ENCODE measurements at places on chromosomes 13 and 19.

DNA sequence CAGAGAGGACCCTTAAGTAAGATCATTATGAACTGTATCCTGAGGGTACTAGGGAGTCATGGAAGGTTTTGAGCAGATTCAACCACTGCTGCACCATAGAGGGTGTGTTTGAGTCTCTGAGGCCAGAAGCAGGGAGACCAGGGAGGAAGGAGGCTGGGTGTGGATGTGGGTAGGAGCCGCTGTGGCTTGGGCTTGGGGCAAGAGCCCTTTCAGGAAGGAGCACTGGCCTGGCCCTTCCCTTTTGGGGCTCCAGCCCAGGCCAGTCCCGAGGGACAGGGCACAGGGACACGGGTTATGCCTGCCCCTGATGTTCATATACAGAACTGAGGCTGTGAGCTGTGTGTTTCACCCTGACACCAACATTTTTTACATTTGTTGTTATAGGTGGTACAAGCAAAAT lies 7.2 kb downstream of the CIC start:
- no peak for DNase-seq

- no peak for DNase-seq
These were observed 295.4 kb upstream of the MAB21L1 start for GRCh38 chr13:35771898-35772297.

- no peak for DNase-seq
These were observed 465.1 kb upstream of the SLC10A2 start for GRCh38 chr13:103531278-103531677.

GRCh38 chr19:2140138-2140569 lies 11.2 kb downstream of the AP3D1 start:
- DNase-seq = no peak

DNA sequence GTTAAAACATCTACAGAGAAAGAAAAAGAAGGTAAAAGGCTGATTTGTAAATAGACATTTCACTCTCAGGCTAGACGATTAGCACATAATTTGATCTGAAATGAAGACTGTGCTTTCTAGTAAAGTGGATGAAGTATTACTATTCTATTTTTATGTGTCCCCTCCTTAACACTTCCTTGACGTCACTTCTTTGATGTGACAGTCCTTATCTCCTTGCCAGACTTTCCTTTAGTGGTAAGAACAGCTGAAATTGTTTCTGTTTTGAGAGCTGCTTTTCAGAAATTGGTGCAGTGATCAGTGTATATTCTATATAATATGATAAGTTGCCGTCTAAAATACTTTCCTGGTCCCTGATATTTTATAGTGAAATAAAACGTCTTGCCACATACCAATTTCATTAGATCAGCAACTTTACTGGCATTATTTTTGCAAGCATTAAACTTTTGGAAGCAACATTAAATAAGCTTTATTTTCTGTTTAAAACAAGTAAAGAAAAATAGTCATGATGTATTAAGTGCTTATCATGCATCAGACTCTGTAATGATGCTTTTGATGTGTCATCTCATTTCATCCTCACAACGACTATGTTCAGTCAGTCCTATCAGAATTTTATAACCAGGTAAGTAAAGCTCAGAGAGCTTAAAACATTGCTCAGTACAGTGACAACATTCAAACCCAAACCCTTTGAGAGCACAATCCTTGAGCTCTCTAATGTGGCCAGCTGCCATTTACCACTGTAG lies 210.3 kb upstream of the PCDH9 start:
- no peak for DNase-seq

GRCh38 chr13:75417656-75418055 lies 64.3 kb downstream of the TBC1D4 start:
- no peak for DNase-seq

GRCh38 chr13:29801737-29802305 lies 48.6 kb downstream of the UBL3 start:
- DNase-seq = no peak

- no peak for DNase-seq
These were observed 1.7 kb downstream of the COL4A2 start for GRCh38 chr13:110308656-110309359.

- no peak for DNase-seq
These were observed 19.1 kb upstream of the SPATA13 start for GRCh38 chr13:24141333-24141910.

GRCh38 chr19:49546825-49547565 lies 19.2 kb downstream of the RCN3 start:
- DNase-seq = peak; percentile 64

DNA sequence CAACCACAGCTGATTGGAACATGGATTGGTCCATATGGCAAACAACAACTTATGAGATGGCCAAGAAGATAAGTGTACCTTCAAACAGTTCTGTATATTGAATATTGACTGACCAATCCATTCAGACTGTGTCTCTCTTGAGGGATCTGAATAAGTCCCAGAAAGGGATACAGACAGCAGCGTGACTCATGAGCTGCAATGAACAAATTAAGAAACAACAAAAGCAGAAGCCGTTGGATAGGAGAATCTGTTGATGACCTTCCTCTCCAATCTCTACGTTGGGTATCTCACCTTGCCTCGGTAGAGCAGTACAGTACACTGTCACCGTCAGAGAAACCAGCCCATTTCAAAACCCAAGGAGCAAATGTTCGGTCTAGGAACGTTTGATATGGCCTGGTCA lies 21.3 kb downstream of the MBD3L2B start:
- no peak for DNase-seq

DNA sequence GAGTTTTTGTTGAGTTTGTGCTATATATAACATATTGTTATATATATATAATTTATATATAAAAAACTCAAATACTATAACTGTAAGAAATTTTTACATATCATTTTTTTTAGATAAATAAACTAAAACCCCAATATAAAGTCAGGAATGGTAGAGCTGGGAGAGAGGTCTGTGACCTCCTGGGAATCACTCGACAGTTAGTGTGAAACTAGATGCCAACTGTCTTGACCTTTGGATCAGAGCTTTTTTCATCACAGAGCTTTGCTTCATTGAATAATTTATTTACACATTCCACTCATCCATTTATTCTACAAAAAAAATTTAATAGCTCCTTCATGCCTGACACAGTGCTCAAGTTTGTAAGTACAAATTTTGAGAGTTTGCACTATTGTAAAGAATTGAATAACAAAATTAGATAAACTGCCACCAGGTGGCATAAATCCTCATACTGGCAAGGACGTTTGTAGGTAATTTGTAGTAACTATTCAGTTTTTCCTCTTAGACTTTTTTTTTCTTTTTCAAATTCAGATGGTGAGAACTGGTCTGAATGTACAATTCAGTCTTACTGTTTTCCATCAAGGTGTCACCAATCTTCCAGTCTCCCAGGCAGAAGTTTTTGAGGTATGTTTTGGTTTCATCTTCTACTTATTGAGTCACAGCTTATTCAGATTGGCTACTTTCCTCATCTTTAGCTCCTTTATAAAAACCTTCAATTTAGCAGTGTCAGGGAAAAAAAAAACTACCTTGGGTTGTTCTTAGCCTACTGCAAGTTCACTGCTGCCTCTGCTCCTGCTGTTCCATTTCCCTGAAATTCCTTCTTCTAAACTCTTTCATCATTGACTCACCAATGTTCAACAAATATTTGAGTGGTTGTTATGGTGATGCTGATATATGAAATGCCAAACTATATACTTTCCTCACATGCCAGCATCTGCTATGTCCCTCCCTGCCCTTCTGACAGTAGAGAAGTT lies 28.7 kb downstream of the LACC1 start:
- DNase-seq = no peak

DNA sequence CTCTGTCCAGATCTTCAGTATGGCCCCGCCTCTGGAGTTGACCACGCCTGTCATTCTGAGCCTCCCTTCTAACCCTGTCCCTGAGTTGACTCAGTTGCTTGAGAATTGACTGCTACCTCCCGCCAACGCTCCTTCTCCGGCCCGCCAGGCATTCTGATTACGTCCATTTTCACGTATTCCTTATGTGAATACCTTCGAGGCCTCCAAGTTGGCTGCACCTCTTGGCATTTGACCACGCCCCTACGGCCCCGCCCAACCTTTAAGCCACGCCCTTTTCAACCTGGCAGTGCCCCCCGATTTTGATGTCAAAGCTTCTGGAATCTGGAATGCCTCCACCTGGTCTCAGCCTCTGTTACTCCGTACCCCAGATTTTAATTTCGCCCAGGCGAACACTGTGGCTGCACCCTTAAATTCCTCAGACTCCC lies 1.7 kb upstream of the EML2 start:
- DNase-seq = no peak

DNA sequence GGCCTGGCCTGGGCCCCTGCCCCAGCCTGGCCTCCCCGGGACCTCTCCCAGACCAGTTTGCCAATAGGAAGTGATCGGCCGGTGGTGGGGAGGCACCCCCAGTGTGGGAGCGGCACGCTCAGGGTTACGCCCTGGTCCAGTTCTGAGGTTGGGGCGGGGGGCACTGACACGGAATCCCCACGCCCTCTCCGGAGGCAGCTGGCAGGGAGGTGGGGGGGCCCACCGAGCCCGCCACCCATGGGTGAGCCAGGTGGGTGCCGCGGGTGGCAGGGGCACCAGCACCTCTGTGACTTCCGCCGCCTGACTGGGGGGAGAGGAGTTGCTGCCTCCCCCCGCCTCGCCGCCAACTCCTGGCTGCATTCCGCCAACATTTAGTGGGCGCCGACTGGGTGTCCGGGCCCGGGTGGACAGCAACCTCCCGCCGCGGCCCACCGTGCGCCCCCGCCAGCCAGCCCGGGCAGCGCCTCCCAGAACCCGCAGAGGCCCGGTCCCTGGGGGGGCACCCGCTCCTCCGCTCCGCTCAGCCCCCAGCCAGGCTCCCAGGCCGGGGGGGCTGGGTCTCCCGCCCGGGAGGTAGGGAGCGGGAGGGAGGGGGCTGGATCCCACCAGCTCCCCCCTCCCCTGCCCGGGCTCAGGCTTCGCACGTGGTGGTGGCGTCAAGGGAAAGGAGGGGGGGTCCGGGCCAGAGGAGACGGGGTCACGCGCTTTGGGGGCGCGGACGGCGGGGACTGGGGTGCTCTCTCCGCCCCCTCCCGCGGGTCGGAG lies 2.0 kb downstream of the ZBTB7A start:
- DNase-seq = peak; percentile 60

- DNase-seq = no peak
These were observed 37.1 kb upstream of the MEDAG start for GRCh38 chr13:30868799-30869470.

- no peak for DNase-seq
These were observed 34.4 kb downstream of the MAP4K1 start for GRCh38 chr19:38583219-38583984.

DNA sequence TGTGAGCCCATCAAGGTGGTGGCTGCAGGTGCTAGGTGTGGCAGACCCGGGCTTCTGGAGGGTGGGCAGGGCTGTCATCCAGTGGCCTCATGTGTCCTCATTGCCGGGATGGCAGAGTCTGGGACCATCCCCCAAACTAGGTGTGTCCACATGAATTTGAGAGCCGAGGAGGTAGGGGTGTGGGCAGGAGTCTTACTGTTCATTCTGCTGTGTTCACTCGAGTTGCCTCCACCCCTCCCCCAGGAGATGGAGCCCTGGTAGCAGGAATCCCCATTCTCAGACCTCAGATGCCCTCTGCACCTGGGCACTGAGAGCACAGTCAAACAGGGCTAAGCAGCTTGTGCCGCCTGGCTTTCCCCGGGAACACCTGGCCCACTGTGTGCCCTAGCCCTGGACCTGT lies 22.4 kb downstream of the NAXD start:
- no peak for DNase-seq

GRCh38 chr19:32540621-32541020 lies 40.4 kb upstream of the PDCD5 start:
- no peak for DNase-seq

- DNase-seq = no peak
These were observed 10.8 kb downstream of the ALOX5AP start for GRCh38 chr13:30745906-30746686.

GRCh38 chr19:50412419-50412818 lies 6.3 kb upstream of the SPIB start:
- no peak for DNase-seq

- no peak for DNase-seq
These were observed 7.7 kb downstream of the IRGC start for GRCh38 chr19:43723588-43723987.

DNA sequence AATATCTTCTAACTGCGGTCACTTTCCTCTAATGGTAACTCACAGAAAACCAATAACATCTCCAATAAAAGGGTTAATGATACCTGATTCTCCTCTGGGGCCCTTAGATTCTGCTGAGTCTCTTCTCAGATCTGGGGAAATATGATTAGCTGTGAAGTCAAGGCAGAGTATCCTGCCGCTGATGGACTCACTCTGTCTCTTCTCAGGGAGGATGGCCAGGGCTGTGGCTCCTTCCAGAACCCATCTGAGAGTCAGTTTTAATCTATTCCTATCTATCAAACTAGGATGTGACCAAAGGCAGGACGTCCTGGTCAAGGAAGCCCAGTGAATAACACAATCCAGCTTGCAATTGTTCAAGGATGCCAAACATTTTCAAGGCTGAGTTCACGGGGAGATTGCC lies 109.8 kb downstream of the SLC10A2 start:
- no peak for DNase-seq

DNA sequence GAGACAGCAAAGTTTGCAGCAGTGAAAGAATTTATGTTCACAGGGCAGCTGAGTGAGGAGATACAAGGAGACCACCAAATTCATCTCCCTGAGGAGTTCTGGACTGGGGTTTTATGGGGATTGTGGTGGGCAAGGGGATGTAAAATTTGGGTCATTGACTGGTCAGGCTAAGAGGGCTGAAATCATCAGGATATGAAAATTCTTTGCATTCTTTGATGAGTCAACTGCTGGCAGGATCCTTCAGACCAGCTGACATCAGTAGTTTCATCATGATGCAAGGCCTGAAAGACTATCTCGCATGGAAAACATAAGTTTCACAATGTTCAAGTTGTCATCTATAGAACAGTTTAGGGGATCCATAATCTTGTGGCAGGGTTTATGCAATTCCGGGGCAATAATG lies 869.5 kb upstream of the PCDH9 start:
- no peak for DNase-seq

DNA sequence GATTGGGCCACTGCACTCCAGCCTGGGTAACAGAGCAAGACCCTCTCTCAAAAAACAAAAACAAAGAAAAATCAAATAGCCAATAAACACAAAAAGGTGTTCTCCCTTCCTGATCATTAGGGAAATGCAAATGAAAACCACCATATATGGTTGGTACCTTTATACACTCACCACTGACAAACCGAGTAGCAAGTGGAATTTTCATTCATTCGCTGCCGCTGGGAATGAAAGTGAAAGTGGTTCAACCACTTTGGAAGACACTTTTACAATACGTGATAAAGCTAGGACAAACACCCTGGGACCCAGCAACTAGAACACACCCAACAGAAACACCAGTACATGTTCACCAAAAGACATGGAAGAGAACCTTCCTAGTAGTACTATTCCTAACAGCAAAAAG lies 21.0 kb downstream of the GRIK5 start:
- no peak for DNase-seq

GRCh38 chr13:25846222-25846984 lies 205.4 kb downstream of the SHISA2 start:
- DNase-seq = no peak

- peak; percentile 20 for DNase-seq
These were observed at the start of gene MAP1S for GRCh38 chr19:17718947-17719711. Gene MAP1S (plus strand): TSS chr19:17719480. CDS start chr19:17719503, 23 bp downstream.

- no peak for DNase-seq
These were observed 1.8 kb upstream of the NCCRP1 start for GRCh38 chr19:39194832-39195542.

GRCh38 chr13:77868717-77869116 lies 49.9 kb downstream of the EDNRB start:
- no peak for DNase-seq

GRCh38 chr13:23600100-23600499 lies 29.9 kb downstream of the TNFRSF19 start:
- DNase-seq = no peak

GRCh38 chr13:92530364-92530763 lies 696.2 kb upstream of the GPC6 start:
- no peak for DNase-seq
